ENCODE measurements at places on chromosomes 2 and 18. TPM values are rescaled to one million over a fixed set of nuclear protein-coding genes. Genes with fewer than 3 reads are reported as not detected.

DNA sequence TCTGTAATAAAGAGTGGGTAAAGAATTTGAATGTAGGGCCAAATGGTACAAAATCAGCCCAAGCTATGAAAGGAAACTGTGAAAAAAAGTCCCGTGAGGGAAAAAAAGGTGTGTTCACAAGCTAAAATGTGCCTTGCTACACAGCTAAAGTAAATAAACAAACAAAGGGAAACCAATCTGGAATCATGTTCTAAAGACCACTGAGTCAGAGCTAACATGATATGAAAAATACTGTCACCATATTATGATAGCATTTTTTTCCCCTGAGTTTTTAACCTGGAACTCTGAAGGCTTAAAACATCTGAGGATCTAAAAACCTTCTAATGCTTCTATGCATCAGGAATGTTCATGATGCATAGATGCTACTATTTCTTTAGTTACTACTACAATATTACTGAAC is 58.8 kb downstream of the SCN1A start:
- no peaks in the 10 kb centered on the region for H3K36me3 ChIP-seq
- H3K27ac ChIP-seq = no peak overlapping the region
- DNase-seq = no peak
- no peaks in the 10 kb centered on the region for H3K4me1 ChIP-seq
- no peak overlapping the region for H3K4me3 ChIP-seq

Gene REG3A
- total RNA-seq = not detected

- DNase-seq = no peak
- H3K36me3 ChIP-seq = no peaks in the 10 kb centered on the region
- H3K27me3 ChIP-seq = no peaks in the 10 kb centered on the region
- H3K27ac ChIP-seq = no peak overlapping the region
- no peak overlapping the region for H3K4me3 ChIP-seq
Observed at GRCh38 chr2:231294116-231294515, 95.7 kb downstream of the ARMC9 start.

- no peak for DNase-seq
- H3K4me3 ChIP-seq = peak overlapping the region; percentile 87
- H3K27ac ChIP-seq = peak overlapping the region; percentile 85
Observed at GRCh38 chr2:161238265-161238559, 70.0 kb upstream of the PSMD14 start.

- no peaks in the 10 kb centered on the region for H3K36me3 ChIP-seq
- no peak overlapping the region for H3K4me3 ChIP-seq
- no peaks in the 10 kb centered on the region for H3K27me3 ChIP-seq
- no peak overlapping the region for H3K27ac ChIP-seq
- no peak for DNase-seq
- H3K4me1 ChIP-seq = no peaks in the 10 kb centered on the region
Observed at GRCh38 chr2:222362336-222362735, 62.0 kb upstream of the SGPP2 start.

GRCh38 chr2:19073522-19073921 is 284.9 kb downstream of the OSR1 start:
- no peaks in the 10 kb centered on the region for H3K4me1 ChIP-seq
- H3K27me3 ChIP-seq = no peaks in the 10 kb centered on the region
- H3K27ac ChIP-seq = no peak overlapping the region
- DNase-seq = no peak
- no peaks in the 10 kb centered on the region for H3K36me3 ChIP-seq
- no peak overlapping the region for H3K4me3 ChIP-seq

Gene LYPD6B
- total RNA-seq = not detected

Gene NFATC1
- 22.3 TPM for total RNA-seq

Gene OSR1
- total RNA-seq = not detected

Gene NEU4
- total RNA-seq = 0.86 TPM

- DNase-seq = peak; percentile 35
- H3K4me1 ChIP-seq = no peaks in the 10 kb centered on the region
- H3K36me3 ChIP-seq = no peaks in the 10 kb centered on the region
- H3K27me3 ChIP-seq = no peaks in the 10 kb centered on the region
Observed at GRCh38 chr18:79583984-79584401, 95.6 kb upstream of the CTDP1 start.

- H3K27ac ChIP-seq = no peak overlapping the region
- H3K27me3 ChIP-seq = no peaks in the 10 kb centered on the region
- no peaks in the 10 kb centered on the region for H3K36me3 ChIP-seq
Observed at GRCh38 chr2:214378455-214379103, 32.3 kb upstream of the VWC2L start.

GRCh38 chr2:53148221-53148620 is 619.4 kb upstream of the CHAC2 start:
- H3K27me3 ChIP-seq = no peaks in the 10 kb centered on the region
- no peaks in the 10 kb centered on the region for H3K4me1 ChIP-seq
- H3K36me3 ChIP-seq = no peaks in the 10 kb centered on the region
- H3K27ac ChIP-seq = no peak overlapping the region
- H3K4me3 ChIP-seq = no peak overlapping the region
- DNase-seq = no peak

Gene STPG4
- 0.29 TPM for total RNA-seq

GRCh38 chr2:26557244-26557925 is 79.5 kb upstream of the OTOF start:
- peaks cover 32% of the 10 kb centered on the region for H3K27me3 ChIP-seq
- no peak overlapping the region for H3K4me3 ChIP-seq
- H3K4me1 ChIP-seq = peaks cover 3% of the 10 kb centered on the region
- no peaks in the 10 kb centered on the region for H3K36me3 ChIP-seq
- no peak overlapping the region for H3K27ac ChIP-seq

Gene SKOR2
- total RNA-seq = not detected

Gene RPS27A
- 804 TPM for total RNA-seq

Gene CYB5A
- 55.6 TPM for total RNA-seq

GRCh38 chr2:30990671-30991070 is 147.6 kb downstream of the GALNT14 start:
- no peaks in the 10 kb centered on the region for H3K27me3 ChIP-seq
- H3K4me3 ChIP-seq = no peak overlapping the region
- DNase-seq = no peak
- no peaks in the 10 kb centered on the region for H3K4me1 ChIP-seq
- H3K27ac ChIP-seq = no peak overlapping the region

Gene FAP
- total RNA-seq = not detected

Gene SLC11A1
- not detected for total RNA-seq

- H3K4me1 ChIP-seq = no peaks in the 10 kb centered on the region
- no peaks in the 10 kb centered on the region for H3K36me3 ChIP-seq
- no peak overlapping the region for H3K27ac ChIP-seq
- H3K4me3 ChIP-seq = no peak overlapping the region
- H3K27me3 ChIP-seq = no peaks in the 10 kb centered on the region
Observed at GRCh38 chr18:43060020-43060419, 55.5 kb downstream of the RIT2 start.

- no peak overlapping the region for H3K4me3 ChIP-seq
- no peaks in the 10 kb centered on the region for H3K36me3 ChIP-seq
- no peak overlapping the region for H3K27ac ChIP-seq
- no peak for DNase-seq
Observed at GRCh38 chr2:145102706-145103105, 582.8 kb upstream of the ZEB2 start.

DNA sequence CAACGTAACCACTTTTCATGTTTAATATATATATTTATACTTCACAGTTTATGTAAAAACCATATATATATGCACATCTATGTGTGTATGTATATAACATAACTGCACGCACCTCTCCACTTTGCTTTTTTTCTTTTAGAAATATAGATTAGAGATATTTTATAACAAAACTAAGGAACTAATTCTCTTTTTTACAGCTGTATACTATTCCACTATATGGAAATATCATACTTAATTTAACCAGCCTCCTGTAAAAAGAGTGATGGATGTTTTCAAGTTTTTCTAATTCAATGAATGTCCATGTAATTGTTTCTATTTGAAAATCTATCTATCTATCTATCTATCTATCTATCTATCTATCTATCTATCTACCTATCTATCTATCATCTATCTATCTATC is 4.6 kb downstream of the ARHGAP15 start:
- H3K27me3 ChIP-seq = no peaks in the 10 kb centered on the region
- peak overlapping the region; percentile 2 for H3K4me3 ChIP-seq
- peaks cover 42% of the 10 kb centered on the region for H3K4me1 ChIP-seq
- DNase-seq = no peak
- peaks cover 24% of the 10 kb centered on the region for H3K36me3 ChIP-seq
- no peak overlapping the region for H3K27ac ChIP-seq

- no peaks in the 10 kb centered on the region for H3K36me3 ChIP-seq
- H3K4me1 ChIP-seq = no peaks in the 10 kb centered on the region
- DNase-seq = no peak
Observed at GRCh38 chr2:109154226-109154625, 25.2 kb downstream of the SH3RF3 start.

- peaks cover 7% of the 10 kb centered on the region for H3K36me3 ChIP-seq
- H3K4me1 ChIP-seq = no peaks in the 10 kb centered on the region
- no peak for DNase-seq
- no peak overlapping the region for H3K27ac ChIP-seq
- no peaks in the 10 kb centered on the region for H3K27me3 ChIP-seq
- H3K4me3 ChIP-seq = no peak overlapping the region
Observed at GRCh38 chr2:5444854-5445253, 247.3 kb upstream of the SOX11 start.

- no peak overlapping the region for H3K27ac ChIP-seq
- no peaks in the 10 kb centered on the region for H3K27me3 ChIP-seq
- H3K4me3 ChIP-seq = no peak overlapping the region
- DNase-seq = no peak
- H3K4me1 ChIP-seq = peaks cover 37% of the 10 kb centered on the region
Observed at GRCh38 chr2:229856413-229856812, 65.4 kb downstream of the TRIP12 start.

- no peaks in the 10 kb centered on the region for H3K27me3 ChIP-seq
- H3K4me3 ChIP-seq = peak overlapping the region; percentile 95
- H3K4me1 ChIP-seq = peaks cover 34% of the 10 kb centered on the region
Observed at GRCh38 chr2:61538920-61539520, 864 bp upstream of the XPO1 start.

DNA sequence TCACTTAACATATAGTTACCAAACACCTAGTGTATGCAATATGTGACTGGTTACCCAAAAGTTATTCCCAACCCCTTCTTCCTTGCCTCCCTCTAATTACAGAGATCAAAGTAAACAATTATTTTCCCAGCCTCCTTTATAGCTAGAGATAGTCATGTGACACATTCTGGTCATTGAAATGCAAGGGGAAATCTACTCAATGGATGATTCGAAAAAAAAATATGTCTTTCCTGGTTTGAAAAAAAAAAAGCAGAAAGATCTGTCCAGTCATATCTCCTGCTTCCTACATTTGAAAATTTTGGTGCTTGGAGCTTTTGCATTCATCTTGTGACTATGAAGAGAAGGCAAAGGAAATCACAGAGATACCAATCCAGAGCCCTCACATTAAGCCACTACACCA is 27.6 kb upstream of the UGP2 start:
- H3K27ac ChIP-seq = no peak overlapping the region
- H3K4me3 ChIP-seq = no peak overlapping the region
- no peaks in the 10 kb centered on the region for H3K27me3 ChIP-seq
- no peaks in the 10 kb centered on the region for H3K36me3 ChIP-seq

Gene OTX1
- total RNA-seq = 0.75 TPM

Gene CREG2
- not detected for total RNA-seq

Gene STK17B
- total RNA-seq = 182 TPM

DNA sequence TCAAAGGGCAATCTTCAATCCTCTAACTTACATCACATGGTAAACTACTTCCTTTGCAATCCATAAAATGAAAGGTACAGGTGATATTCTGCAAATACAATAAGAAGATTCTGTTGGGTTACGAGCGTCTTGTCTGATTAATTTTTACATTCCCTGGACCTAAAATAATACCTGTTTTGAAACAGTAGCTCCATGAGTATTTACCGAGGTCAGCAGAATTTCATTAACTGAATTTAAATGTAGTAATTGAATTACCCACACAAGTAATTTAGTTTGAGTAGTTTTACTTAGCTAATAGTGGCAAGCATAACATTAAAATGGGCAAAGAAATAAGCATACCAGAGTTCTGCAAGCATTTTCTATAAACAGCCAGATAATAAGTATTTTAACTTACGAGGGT is 652.0 kb downstream of the DPP10 start:
- no peaks in the 10 kb centered on the region for H3K4me1 ChIP-seq
- DNase-seq = no peak
- H3K36me3 ChIP-seq = no peaks in the 10 kb centered on the region
- no peak overlapping the region for H3K27ac ChIP-seq

DNA sequence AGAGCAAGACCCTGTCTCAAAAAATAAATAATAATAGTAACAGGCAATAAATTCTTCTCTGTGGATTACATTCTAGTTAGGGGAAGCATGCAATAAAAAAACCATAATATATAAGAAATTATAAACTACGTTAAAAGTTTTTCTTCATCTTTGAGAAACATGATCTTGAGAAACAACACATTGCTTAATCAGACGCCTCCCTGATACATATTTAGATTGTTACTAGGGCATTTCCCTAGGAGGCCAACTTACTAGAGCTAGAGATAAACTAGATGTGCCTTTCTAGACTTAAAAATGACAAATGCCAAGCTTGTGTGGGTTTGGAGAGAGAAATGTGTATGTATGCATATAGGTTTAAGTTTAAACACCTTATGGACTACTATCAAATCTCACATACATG is 76.3 kb upstream of the GALNT5 start:
- H3K4me3 ChIP-seq = no peak overlapping the region
- no peak overlapping the region for H3K27ac ChIP-seq
- H3K36me3 ChIP-seq = no peaks in the 10 kb centered on the region
- DNase-seq = no peak

GRCh38 chr2:76120176-76120575 is 409.5 kb upstream of the GCFC2 start:
- no peaks in the 10 kb centered on the region for H3K36me3 ChIP-seq
- no peaks in the 10 kb centered on the region for H3K27me3 ChIP-seq
- no peak overlapping the region for H3K4me3 ChIP-seq
- H3K4me1 ChIP-seq = no peaks in the 10 kb centered on the region
- H3K27ac ChIP-seq = no peak overlapping the region

GRCh38 chr18:5891854-5892215 is 3.5 kb downstream of the TMEM200C start:
- H3K27me3 ChIP-seq = peaks cover 65% of the 10 kb centered on the region
- H3K4me3 ChIP-seq = peak overlapping the region; percentile 25
- H3K27ac ChIP-seq = no peak overlapping the region
- H3K4me1 ChIP-seq = peaks cover 10% of the 10 kb centered on the region

GRCh38 chr2:240605867-240606743 is 19.2 kb upstream of the GPR35 start:
- no peaks in the 10 kb centered on the region for H3K36me3 ChIP-seq
- peaks cover 8% of the 10 kb centered on the region for H3K4me1 ChIP-seq
- no peak overlapping the region for H3K4me3 ChIP-seq

DNA sequence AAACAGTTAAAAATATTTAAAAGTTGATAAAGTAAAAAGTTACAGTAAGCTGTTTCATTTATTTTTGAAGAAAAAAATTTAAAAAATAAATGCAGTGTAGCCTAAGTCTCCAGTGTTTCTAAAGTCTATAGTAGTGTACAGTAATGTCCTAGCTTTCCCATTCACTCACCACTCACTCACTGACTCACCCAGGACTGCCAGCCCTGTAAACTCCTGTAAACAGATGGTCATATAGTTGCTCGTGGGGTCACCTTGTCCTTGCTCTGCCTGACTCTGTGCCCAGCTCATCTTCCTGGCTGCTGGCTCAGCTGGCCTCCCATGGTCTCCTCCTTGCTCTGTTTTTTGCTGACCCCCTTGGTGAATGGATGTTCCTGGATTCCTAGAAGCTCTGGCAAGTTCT is 180.3 kb downstream of the VAPA start:
- DNase-seq = no peak
- no peak overlapping the region for H3K27ac ChIP-seq
- H3K4me3 ChIP-seq = no peak overlapping the region
- no peaks in the 10 kb centered on the region for H3K4me1 ChIP-seq
- peaks cover 7% of the 10 kb centered on the region for H3K27me3 ChIP-seq

GRCh38 chr2:77521931-77522470 is at the start of gene LRRTM4:
TSS of gene LRRTM4 (minus strand) at chr2:77522376.
- no peaks in the 10 kb centered on the region for H3K4me1 ChIP-seq
- H3K27ac ChIP-seq = no peak within 1 kb of the TSS
- DNase-seq = no peak
- no peaks in the 10 kb centered on the region for H3K27me3 ChIP-seq
- peaks cover 5% of the 10 kb centered on the region for H3K36me3 ChIP-seq

All from natural killer cell treated with Interleukin-12 subunit alpha and Interleukin-12 subunit beta and Interleukin-15 and Interleukin-18, amount 100 ng/mL, for 72 hours (primary cell).